Astrocyte of the spinal cord (primary cell): ENCODE measurements at places on chromosomes 12 and 14.

DNA sequence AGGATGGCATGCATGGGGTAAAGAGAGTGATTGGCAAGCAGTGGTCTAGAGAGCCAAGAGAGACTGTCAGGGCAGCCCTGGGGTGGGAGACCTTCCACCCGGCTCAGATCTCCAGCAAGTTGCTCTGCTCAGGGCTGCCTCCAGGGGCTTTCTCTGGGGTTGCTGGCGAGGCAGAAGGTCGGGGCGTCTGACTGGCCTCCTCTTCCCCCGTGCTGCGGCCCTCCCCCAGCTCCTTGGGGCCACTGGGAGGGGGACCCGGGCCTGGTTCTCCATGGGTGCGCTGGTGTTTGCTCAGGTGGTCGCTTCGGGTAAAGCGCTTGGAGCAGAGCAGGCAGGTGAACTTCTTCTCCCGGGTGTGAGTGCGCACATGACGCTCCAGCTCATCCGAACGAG lies 6.6 kb upstream of the AAAS start:
- no peak for DNase-seq

- DNase-seq = peak; percentile 25
Observed at GRCh38 chr12:53518381-53518780, 11.1 kb upstream of the NPFF start.

- DNase-seq = peak; percentile 54
Observed at GRCh38 chr12:81759190-81760051, at the start of gene PPFIA2. Gene PPFIA2, minus strand, starts transcription at chr12:81759350.

- peak; percentile 44 for DNase-seq
Observed at GRCh38 chr14:46574221-46574977, 77.2 kb downstream of the RPL10L start.

- DNase-seq = no peak
Observed at GRCh38 chr12:88132392-88132791, 9.5 kb downstream of the CEP290 start.

DNA sequence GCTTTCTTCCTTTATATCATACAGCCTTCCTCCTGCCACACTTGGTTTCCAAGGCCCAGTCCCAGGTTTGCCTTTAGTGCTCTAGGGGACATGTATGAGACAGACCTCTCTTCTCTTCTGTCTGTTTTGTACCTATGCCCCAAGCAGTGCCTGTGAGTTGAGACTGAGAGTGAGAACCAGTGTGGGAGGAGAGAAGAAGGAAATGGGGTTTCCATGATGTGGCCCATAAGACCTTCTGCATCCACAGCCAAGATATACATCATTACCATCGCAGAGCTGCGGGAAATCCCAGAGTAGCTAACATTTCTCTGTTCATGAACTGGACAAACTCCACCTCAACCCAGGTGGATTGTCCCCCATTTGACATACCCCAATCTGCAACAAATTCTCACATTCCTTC lies 2.8 kb downstream of the TESPA1 start:
- DNase-seq = no peak

DNA sequence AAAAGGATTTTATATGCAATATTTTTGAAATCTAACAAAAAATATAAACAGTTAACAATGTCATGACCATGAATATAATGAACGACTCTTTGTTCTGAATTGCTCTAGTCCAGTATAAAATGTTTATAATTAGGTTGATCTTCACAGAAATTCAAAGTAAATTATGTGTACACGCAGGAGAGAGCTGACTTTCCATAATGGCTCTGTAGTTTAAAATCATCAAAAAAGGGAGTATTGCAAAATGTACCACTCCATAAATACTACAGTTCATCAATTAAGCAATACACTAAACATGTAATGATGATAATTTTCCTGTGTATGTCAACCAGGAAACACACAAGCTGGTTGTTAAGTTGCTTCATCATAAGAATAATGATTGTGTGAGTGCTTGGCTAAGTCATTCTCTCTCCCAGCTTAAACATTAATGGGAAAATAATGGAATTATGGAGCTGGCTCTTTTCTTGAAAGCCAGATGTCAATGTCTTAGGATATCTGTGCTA lies 189.5 kb upstream of the PLEKHG7 start:
- no peak for DNase-seq

- DNase-seq = no peak
Observed at GRCh38 chr14:32545095-32545494, 216.0 kb downstream of the AKAP6 start.

DNA sequence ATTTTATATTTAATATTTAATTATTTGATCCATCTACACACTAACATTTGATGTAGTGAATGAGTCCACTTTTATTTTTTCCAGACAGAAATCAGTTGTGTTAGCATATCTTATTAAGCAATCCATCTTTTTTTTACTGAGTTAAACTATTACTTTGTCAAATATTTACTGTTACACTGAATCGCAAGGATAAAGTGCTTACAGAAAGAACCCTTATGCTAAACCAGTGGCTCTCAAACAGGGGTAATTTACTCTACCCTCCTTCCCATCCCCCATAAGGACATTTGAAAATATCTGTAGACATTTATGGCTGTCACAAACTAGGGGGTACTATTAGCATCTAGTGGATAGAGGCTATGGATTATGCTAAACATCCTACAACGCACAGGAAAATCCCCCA lies 508.2 kb downstream of the C12orf50 start:
- no peak for DNase-seq

- DNase-seq = no peak
Observed at GRCh38 chr12:109958374-109958773, 37.8 kb downstream of the GIT2 start.

GRCh38 chr14:23057757-23058653 lies 685 bp upstream of the CDH24 start:
- DNase-seq = peak; percentile 82

- DNase-seq = peak; percentile 21
Observed at GRCh38 chr14:26444822-26445221, 153.0 kb downstream of the NOVA1 start.

- DNase-seq = no peak
Observed at GRCh38 chr14:55802986-55803872, 223.2 kb downstream of the KTN1 start.

- DNase-seq = no peak
Observed at GRCh38 chr12:75702477-75703093, 191.2 kb upstream of the KRR1 start.

DNA sequence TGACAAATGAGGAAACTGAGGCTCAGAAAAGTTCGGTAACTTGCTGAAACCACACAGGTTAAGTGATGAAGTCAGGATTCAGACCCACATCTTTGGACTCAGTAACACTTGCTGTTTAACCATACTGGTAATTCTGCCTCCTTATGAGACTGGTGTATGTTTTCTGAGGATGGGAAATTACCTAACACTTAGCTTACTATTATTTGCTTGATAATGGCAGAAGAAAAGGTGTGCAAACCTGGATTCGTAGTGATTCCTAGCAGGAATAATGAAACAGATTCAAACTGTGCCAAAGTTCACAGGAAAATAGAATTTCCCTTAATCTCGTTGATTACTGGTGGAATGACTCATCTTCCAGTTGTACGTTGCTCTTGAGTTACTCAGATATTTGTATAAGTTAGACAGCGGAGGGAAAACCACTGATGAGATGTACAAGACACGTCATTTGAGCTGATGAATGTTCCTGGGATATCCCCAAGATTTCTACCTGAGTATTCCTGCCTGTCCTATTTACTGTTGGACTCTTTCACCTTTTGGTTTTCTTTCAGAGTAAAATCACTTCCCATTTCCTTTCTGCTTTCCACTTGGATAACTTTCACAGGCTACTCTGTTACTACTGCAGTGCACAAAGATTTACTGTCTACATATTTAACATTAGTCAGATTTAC lies 37.5 kb downstream of the PRORP start:
- peak; percentile 91 for DNase-seq

DNA sequence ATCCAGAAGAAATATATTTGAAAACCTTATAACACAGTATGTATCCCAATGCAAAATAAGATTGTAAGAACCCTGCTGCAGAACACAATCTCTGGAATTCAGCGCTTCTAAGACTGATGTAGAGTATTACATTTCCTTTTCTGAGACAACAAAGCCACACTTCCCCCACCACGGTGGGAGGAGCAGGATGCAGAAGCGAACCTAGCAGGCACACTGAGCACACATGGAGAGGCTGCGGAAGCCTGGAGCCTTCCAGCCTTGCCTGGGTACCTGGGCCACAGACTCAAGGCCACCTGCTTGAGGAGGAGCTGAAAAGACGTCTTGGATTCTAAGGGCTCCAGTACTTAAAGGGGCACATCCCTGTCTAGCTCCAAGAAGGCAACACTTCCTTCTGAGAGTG lies 46.4 kb downstream of the TCHP start:
- peak; percentile 69 for DNase-seq

DNA sequence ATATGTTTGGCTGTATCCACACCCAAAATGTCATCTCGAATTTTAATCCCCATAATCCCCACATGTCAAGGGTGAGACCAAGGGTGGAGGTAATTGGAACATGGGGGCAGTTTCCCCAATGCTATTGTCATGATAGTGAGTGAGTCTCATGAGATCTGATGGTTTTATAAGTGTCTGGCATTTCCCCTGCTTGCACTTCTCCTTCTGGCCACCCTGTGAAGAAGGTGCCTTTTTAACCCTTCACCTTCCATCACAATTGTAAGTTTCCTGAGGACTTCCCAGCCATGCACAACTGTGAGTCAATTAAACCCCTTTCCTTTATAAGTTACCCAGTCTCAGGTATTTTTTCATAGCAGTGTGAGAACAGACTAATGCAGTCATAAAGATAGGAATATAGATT lies 216.7 kb upstream of the SSTR1 start:
- no peak for DNase-seq

- no peak for DNase-seq
Observed at GRCh38 chr12:75020068-75020557, 189.5 kb downstream of the KCNC2 start.

GRCh38 chr12:88684610-88685009 lies 104.3 kb upstream of the KITLG start:
- no peak for DNase-seq

DNA sequence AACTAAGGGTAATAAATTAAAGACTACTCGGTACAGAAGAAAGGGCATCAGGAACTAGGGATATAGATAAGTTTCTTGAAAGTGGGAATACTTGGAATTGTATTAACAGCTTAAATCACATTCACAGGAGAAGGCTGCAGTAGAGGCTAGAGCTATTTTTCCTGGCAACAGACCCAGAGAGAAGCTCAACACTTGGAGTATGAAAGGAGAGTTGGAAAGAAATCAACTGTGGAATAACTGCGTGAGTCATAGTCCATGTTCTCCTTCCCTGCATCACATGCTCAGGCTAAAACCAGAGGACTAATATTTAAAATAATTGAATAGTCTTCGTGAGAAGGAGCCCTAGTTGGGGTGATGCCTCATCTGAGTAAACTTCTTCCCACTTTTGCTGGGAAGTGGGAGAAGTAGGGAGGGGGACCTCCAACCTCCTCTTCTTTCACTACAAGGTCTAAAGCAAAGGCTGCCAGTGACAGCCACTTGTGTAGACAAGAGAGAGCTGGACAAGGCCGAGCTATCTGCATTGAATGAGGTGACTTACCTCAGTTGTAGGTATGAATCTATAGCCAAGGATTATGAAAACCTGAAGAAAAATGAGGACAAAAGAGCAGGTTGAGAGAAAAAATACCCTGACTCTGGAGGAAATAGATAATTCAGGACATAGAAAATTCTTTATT lies 32.7 kb downstream of the DYRK2 start:
- DNase-seq = peak; percentile 95

DNA sequence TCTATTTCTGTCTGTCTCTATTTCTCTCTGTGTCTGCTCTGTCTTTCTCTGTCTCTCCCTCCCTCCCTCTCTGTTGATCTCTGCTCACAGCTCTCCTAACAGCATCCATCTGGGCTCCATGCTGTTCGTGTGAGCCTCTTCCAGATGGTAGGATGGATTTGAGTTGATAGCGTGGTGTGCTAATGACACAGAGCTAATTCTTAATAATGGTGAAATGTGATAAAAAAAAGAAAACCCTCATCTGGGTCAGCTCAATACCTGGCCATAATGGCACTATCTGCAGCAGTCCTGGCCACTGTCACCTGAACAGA lies 96.4 kb downstream of the AACS start:
- DNase-seq = no peak

DNA sequence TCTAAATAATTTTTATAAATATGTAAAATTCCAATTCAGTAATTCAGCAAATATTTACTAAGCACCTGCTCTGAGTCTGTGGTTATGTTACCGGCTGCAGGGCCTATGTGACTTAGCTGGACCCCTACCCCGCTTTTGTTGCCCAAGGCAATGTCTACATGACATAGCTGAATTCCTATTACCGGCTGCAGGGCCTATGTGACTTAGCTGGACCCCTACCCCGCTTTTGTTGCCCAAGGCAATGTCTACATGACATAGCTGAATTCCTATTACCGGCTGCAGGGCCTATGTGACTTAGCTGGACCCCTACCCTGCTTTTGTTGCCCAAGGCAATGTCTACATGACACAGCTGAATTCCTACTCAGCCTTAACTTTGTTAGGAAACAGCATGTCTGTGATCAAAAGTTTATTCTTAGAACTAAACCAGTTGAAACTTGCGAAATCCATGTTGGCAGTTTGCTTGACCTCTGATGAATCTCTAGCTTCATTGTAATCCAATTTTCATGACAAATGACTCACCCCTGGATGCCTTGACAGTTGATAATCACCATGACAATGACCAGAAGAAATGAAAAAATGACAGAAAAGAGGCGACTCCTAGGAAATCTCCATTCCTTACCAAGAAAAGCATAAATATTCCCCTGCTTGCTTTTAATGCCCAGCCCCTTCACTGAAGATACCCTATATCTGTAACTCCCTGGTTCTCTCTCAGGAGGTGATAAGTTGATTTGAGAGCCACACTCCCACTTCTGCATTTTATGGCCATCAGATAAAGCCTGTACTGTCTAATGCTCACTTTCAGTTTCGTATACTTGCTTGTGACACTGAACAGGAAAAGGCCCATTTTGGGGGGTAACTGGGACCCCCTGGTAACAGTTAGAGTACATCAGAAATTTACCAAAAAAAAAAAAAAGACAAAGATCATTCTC lies 148.4 kb upstream of the SYT10 start:
- peak; percentile 61 for DNase-seq

DNA sequence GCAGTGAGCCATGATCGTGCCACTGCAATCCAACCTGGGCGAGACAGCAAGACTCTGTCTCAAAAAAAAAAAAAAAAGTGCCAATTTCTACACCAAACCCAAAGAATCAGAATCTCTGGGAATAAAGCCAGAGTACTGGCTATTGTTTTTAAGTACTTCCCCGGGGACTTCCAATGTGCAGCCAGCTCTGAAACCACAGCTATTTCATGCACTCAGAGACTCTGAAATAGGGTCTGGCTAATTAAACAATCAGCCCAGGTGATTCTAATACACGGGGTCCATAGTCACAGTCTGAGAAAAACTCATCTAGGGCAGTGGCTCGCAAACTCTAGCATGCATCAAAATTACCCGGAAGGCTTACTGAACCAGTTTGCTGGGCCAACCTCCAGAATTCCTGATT lies 56.3 kb downstream of the SIX6 start:
- DNase-seq = peak; percentile 85
